GM04503 (cell line): ENCODE measurements at places on chromosomes 1 and 21.
A peak's percentile ranks its signal among the peaks of the same experiment; 100 is the strongest.

DNA sequence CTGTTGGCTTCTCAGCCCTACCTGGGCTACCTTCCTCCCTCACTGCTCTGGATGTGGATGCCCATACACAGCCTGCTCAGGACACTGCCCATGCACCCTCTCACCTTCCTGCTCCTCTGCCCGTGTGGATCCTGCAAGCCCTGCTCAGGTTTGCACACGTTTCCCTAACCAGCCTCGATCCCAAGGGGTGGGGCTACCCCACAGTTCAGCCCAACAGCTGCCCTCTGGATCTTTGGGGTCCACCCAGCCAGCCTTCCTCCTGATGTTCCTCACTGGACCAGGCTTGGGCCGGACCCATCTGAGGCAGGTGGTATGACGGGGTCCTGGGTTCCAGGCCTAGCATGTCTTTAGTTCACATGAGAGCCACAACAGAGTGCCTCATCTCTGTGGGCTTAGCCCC is 4.7 kb downstream of the TMEM54 start:
- no peak for DNase-seq

- no peak for DNase-seq
These were observed 40.9 kb upstream of the CITED4 start for GRCh38 chr1:40903106-40903505.

- no peak for DNase-seq
These were observed 425.9 kb downstream of the SMYD3 start for GRCh38 chr1:246081138-246081702.

- DNase-seq: no peak
These were observed 21.3 kb upstream of the TLCD4 start for GRCh38 chr1:95095833-95096217.

- no peak for DNase-seq
These were observed 208.1 kb downstream of the USH2A start for GRCh38 chr1:216215169-216215568.

DNA sequence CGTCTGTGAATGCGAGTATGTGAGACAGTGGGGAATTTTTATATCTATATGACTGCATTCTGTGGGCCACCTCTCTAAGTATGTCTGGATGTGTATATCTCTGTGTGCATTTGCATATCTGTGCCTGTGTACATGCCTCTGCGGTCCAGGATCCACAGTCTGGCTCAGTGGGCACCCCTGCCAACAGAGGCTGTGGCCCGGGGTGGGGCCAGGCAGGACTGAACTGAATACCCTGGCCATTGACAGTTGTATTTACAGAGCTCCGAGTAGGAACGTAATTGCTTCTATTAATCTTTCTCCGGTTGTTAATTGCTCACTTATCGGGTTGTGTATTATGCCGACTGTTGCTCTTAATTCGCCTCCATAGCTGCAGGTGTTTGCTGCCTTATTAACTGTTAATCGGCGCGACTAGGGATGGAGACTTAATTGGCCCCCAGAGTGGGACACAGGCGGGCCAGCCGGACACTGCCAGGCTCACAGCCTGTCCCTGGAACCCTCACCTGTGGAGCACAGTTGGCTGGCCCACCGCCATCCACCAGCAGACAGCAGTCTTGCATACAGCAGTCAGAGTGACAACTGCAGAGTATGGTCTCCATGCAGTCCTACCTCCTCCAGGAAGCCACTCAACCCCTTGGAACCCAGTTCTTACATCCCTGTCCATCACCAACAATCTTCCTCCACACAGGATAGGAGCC is 22.4 kb upstream of the ADGRB2 start:
- DNase-seq: no peak

GRCh38 chr1:85801520-85801919 is 93.3 kb upstream of the ZNHIT6 start:
- no peak for DNase-seq

GRCh38 chr21:41725421-41726031 is 41.3 kb downstream of the RIPK4 start:
- DNase-seq: no peak

DNA sequence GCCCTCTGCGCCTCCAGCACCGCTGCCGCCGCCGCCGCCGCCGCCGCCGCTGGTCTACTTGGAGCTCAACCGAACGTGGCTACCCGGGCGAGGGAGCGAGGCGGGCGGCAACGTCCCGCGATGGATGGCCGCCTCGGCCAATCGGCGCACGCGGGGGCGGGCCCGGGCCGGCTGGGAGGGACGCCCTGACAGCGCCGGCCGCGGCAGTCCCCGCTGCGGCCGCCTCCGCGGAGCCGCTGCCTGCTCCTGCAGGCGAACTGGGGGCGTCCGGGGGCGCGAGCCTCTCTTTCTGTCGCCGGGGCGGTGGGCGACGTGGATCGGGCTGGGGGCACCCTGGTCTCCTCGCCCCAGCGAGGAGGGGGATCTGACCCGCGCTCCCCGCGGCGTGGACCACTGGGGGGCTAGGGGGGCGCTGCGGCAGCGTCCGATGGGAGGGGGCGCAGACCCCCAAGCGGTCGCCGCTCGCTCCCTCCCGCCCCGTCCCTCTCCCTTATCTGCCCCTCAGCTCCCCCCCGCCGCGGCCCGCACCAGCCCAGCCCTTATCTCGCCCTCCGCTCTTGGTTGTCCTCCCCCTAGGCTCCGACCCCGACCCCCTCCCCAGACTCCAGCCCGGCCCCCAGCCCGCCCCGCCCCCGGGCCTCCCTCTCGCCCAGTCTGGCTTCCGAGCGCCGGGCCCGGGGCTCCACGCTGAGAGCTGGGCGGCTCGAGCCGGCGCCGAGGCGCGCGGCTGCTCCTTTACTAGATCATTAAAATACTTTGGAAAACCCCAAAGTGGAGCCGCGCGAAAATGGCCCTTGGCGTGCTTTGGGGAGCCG is at the start of gene SSBP3:
SSBP3 (minus strand) TSS at position 56 of the 815 bp plus-strand sequence.
- peak; percentile 50 for DNase-seq

GRCh38 chr1:41749991-41750745 is 168.6 kb downstream of the HIVEP3 start:
- no peak for DNase-seq

GRCh38 chr1:66489972-66490601 is 43.9 kb upstream of the SGIP1 start:
- DNase-seq: no peak

- no peak for DNase-seq
These were observed 14.7 kb upstream of the HMGB4 start for GRCh38 chr1:33849211-33849610.

DNA sequence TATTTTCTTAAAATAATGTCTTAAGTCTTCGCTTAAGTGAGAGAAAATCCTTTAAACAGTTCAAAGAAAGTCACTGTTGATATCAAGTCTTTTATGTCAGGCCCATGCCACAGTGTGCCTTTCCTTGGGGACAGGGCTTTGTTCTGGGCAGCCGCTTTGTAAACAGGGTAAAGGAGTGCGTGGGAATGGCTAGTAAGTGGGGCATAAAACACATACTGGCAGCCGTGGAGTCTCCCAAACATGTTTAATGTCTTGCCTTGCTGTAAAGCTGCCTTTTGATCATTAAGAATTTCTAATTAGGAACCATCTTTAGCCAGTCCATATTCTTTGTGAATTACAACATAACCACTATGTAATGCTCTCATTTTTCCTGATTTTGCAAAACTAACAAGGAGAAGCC is 99.7 kb downstream of the PHTF1 start:
- no peak for DNase-seq

DNA sequence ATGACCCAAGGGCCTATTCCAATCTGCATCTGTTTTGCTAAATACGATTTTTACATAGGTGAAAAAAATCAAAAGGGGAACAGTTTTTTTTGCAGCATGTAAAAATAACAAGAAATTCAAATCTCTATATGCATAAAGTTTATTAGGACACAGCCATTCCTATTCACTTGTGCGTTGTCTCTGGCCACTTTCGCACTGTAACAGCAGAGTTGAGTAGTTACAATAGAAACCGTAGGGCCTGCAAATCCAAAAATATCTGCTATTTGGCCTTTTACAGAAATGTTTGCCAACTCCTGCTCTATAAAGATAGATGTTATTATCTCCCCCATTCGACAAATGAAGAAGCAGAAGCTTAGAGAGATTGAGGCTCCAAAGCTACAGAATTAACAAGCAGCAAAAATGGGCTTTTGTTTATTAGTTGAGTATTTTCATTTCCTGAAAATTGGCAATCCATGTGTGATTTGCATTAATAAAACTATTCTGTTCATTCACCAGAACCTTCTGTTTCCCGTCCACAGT is 5.5 kb downstream of the DYNLT5 start:
- DNase-seq: no peak
